HT1080 (cell line): ENCODE measurements at places on chromosomes 7 and 10.

GRCh38 chr10:100743626-100744135 is 1.7 kb upstream of the PAX2 start:
- DNase-seq = peak; percentile 39

- no peak for DNase-seq
These were observed 245.6 kb upstream of the ETV1 start for GRCh38 chr7:14235056-14235455.

DNA sequence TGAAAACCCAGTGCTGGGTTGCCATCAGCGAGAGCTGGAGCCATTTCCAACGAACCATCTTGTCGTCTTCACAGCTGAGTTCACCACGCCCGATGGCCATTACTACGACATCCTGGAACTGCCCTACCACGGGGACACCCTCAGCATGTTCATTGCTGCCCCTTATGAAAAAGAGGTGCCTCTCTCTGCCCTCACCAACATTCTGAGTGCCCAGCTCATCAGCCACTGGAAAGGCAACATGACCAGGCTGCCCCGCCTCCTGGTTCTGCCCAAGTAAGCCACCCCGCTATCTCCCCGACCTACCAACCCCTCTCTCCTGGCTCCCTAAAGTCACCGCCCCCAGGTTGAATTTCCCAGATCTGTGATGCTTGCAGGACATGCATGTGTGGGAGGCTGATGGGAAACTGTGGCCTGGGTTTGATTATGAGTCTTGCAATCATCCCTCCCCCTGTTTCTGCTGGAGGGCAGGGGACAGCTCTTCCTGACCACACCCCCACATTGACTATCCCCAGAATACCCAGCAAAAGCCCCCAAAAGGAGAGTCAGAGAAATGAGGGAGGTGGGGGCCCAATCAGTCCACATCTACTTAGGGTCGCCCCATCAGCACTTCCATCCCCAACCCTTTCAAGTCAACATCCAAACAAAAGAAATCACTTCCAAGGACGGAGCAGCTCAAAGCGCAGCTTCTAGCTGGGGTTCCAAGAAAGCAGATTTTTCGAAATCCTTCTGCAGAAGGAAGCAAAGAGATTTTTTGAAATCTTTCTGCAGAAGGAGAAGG is 6.9 kb downstream of the SERPINE1 start:
- DNase-seq = no peak

DNA sequence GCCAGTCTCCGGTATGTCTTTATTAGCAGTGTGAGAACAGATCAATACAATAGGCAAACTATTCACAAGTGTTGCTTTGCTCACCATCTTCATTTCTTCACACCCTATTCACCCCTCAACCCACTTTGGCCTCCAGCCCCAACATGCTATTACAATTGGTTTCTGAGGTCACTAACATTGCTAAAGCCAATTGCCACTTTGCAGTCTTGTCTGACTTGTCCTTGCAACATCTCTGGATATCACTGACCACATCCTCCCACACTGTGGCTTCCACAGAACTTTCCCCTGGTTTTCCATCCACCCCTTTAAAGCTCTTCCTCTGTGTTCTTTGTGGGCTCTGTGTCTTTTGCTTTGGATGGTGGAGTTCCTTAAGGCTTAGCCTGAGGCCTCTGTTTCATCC is 5.2 kb upstream of the APBB1IP start:
- DNase-seq = no peak

GRCh38 chr10:5760515-5760914 is 52.7 kb downstream of the GDI2 start:
- DNase-seq = no peak

- no peak for DNase-seq
These were observed 18.0 kb upstream of the TBL2 start for GRCh38 chr7:73596191-73597065.

DNA sequence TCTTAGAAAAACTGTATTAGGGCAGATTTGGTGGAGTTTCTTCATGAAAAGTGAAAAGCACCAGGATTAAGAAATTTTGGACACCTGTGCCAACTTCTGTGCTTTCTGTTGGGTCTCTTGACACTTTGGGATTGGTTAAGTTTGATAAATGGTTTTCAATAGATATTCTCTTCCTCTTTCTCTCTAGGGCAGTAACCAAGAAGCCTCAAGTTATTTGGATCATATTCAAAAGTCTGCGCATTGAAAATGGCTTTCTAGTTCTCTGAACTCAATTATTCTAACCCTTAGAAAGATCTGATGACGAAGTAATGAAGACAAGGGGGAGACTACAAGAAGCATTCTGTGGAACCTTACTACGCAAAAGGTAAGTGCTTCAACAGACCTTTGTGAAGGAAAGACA is 144.0 kb upstream of the CCDC6 start:
- no peak for DNase-seq

- peak; percentile 60 for DNase-seq
These were observed 67.9 kb downstream of the PPP1R9A start for GRCh38 chr7:94975336-94975735.

- no peak for DNase-seq
These were observed 9.7 kb upstream of the FHIP2A start for GRCh38 chr10:114811862-114812261.

GRCh38 chr10:24727786-24728185 is 4.1 kb upstream of the ARHGAP21 start:
- DNase-seq = no peak

DNA sequence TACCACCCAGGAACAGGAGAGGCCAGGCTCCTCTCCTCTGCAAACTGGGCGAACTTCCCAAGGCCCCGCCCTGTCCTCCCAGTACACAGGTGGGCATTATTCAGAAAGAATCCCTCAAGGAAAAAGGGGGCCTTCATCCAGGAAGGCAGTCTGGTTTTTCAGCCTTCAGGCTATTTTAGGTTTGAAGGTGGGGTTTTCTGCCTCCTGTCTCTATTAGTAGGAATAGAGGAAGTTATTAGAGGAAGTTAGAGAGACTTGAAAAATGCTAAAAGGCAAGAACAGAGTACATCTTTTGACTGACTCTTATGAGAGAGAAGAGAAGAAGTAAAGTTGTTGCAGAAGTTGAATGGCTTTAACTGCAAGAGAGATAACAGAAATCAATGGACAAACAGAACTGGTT is 250.9 kb upstream of the SORCS1 start:
- no peak for DNase-seq

- DNase-seq = no peak
These were observed 37.6 kb downstream of the FAM204A start for GRCh38 chr10:118304521-118304920.

DNA sequence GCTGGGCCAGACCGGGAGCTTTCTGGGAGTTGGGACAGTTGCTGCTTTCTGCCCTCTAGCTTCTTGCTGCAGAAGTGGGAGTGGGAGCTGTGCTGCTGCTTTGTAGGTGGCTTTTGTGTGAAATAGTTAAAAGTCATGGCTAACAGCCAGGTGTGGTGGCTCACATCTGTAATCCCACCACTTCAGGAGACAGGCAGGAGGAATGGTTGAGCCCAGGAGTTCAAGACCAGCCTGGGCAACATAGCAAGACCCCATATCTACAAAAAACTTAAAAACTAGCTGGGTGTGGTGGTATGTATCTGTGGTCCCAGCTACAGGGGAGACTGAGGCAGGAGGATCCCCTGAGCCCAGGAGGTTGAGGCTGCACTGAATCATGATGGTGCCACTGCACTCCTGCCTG is 13.7 kb downstream of the TACR2 start:
- no peak for DNase-seq

GRCh38 chr7:47803846-47804245 is 144.4 kb downstream of the PKD1L1 start:
- no peak for DNase-seq

DNA sequence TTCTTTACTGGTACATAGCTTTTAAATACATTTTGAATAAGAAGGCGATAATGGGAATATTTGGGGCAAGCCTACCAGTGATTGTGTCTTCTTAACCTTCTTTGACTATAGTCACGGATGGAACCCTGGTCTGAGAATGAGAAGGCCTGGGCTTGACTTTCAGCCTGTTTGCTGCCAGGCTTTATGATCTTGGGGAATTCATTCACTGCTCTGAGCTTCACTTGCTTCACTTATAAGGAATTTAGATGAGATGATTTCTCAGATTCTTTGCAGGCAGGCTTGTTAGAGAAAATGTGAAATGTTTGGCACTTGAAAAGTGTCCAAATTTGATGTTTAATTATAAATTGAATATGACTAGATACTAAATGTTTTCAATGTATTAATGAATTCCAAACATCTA is 42.5 kb downstream of the NUP205 start:
- no peak for DNase-seq

DNA sequence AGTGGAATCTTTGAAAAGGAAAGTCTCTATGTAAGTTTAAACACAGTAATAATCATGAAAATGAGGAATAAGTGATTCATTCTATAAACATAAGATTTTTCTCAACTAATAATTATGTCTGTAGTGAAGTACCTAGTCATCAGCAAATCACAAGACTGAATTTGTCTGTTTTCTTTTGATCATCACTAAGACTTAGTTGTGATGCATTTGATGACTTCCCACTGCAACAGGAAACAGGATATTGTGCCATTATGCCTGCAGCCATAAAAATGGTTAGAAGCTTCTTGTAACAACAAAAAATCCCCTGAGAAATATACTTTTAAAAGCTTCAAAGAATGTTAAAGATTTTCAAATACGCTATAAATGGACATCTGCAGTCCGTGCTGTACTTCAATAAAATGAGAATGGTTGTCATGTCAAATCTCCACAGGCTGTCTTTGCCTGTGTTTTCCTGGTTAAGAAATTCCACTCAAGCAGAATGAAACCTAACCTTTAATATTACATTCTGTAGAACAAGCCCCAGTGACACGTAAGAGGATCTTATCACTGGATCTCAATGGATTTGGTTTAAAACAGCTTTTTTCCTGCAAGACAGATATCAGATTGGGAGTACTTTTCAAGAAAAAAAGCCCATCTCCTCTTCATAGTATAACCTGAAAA is 1262.3 kb upstream of the PHF14 start:
- DNase-seq = peak; percentile 9

- DNase-seq = no peak
These were observed 230.2 kb upstream of the AKR1E2 start for GRCh38 chr10:4595719-4596319.

- DNase-seq = no peak
These were observed 68.1 kb upstream of the PDGFA start for GRCh38 chr7:587767-588166.

GRCh38 chr10:75367021-75367487 is 34.5 kb downstream of the ZNF503 start:
- DNase-seq = no peak
